Fibroblast of skin of right quadriceps (primary cell): ENCODE measurements at places on chromosomes 2 and 18.

DNA sequence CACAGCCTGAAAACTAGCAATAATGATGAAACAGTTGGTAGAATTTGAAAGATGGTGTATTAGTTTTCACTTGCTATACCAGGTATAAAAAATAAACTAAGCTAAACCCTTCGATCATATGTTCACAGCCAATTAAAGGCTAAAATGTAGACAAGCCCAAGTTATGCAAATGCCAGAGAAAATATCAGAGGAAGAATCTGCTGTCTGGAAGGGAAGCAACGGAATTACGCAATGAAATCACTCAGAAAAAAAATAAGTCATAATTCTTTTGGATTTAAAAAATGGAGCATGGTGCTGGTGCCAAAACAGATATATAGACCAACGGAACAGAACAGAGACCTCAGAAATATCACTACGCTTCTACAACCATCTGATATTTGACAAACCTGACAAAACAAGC, 108.3 kb downstream of the ARL4C start:
- peak; percentile 35 for DNase-seq

- DNase-seq: peak; percentile 4
Measured at GRCh38 chr2:228180181-228181097, 1.0 kb downstream of the SPHKAP start.

DNA sequence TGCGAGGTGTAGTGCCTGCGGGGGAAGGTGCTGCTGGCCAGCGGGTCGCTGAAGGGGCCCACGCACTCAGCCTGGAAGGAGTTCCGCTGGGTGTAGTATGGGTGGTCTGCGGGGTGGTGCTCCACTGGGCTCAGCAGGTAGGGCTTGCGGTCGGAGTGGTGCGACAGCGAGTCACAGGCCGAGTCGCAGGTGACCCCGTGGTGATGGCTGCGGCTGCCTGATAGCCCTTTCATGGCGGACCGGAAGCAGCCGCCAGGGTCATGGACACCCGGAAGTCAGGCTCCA, 429.8 kb downstream of the TGIF1 start:
- DNase-seq: no peak

DNA sequence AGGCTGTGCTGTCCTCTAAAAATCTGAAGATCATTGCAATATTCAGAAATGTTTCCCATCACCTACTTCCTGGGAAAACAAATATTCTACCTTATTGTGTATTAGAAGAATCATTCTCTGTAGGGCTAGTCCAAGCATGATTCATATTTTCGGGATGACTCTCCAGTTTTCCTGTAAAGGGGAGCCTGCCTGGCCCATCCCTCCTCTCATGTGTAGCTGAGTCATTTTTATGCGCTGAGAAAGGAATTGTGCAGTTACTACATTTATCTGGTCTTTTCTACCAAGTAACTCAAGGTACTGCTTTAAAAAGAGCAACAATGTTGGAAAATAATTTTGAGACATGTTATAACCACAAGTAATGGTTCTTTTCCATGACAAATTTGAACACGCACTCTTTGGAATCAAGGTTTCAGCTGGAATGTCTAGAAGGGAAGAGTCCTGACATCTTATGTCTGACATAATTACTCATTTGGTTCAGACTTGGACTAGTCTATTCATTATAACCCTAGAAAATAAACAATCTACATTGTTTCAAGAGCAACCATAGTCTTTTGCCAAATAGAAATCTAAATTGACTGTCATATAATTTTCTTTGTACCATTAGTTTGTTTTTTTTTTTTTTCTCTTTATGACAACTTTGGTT, 6.6 kb downstream of the DSG3 start:
- peak; percentile 59 for DNase-seq

DNA sequence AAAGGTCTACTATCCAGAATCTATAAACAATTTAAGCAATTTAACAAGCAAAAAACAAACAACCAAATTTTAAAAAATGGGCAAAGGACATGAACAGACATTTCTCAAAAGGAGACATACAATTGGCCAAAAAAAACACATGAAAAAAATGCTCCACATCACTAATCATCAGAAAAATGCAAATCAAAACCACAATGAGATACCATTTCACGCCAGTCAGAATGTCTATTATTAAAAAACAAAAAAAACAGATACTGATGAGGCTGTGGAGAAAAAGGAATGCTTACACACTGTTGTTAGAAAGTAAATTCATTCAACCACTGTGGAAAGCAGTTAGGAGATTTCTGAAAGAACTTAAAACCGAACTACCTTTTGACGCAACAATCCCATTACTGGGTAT, 66.4 kb upstream of the SESTD1 start:
- no peak for DNase-seq

DNA sequence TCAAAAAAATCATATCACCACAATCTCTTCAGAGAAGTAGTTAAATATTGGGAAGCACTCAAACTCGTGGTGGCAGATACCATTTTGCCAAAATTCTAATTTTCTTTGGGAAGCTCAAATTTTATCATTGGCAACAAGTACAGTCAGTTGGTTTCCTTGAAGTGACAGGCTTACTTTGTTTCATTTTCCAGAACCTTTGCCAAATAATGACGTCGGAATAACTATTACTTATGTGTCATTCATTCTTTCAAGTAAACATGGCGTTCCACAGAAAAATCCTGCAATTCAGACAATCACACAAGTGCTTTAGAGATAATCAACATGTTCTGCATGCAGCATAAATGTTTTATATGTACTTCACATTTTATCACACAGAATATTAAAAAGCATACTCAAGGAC, 5.4 kb downstream of the TTLL4 start:
- DNase-seq: no peak

- DNase-seq: no peak
Measured at GRCh38 chr18:64271246-64271645, 122.4 kb upstream of the LINC00305 start.

DNA sequence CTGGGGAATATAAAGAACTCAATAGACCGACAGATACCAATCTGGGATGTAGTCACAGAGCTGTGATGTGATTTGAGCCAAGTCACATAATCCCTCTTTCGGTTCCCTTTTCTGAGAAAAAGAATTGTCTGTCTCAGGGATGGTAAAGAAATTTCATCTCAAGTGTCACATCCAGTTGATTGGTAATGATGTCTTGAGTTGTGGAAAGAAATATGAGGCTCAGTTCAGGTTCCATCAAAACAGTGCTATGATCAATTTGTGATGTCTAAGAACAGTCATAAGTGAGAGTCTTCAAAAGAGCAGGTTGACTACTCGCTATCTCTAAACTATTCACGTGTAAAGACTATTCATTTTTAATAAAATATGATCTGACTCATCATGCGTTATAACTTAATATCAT, 223.3 kb downstream of the METTL4 start:
- DNase-seq: no peak

- DNase-seq: no peak
Measured at GRCh38 chr2:167187049-167187727, 298.9 kb downstream of the XIRP2 start.

GRCh38 chr2:70141902-70142589, 48.8 kb downstream of the C2orf42 start:
- peak; percentile 51 for DNase-seq

- DNase-seq: no peak
Measured at GRCh38 chr2:53252115-53252514, 515.5 kb upstream of the CHAC2 start.

GRCh38 chr2:181777734-181778133, 97.4 kb upstream of the NEUROD1 start:
- DNase-seq: no peak

GRCh38 chr2:79235135-79235534, 75.6 kb upstream of the REG3A start:
- no peak for DNase-seq

DNA sequence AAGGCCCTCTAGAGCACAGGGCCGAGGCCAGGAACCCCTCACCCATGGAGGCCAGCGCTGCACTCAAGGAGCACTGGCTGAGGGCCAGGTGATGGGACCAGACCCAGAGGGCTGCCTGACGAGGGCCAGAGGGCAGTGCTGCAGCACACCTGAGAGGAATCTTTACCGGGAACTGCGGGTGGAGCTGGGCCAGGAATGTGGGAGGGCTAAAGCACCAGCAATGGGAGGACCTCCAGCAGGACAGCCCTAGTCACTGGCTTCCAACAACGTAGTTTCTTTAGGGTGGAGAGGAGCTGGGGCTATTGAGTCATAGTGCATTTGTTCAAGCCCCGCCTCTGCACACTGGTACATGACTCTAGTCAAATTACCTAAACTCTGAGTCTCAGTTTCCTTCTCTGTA, 143.4 kb downstream of the TMEM17 start:
- no peak for DNase-seq

- DNase-seq: peak; percentile 82
Measured at GRCh38 chr2:12050396-12050795, 304.0 kb downstream of the LPIN1 start.

DNA sequence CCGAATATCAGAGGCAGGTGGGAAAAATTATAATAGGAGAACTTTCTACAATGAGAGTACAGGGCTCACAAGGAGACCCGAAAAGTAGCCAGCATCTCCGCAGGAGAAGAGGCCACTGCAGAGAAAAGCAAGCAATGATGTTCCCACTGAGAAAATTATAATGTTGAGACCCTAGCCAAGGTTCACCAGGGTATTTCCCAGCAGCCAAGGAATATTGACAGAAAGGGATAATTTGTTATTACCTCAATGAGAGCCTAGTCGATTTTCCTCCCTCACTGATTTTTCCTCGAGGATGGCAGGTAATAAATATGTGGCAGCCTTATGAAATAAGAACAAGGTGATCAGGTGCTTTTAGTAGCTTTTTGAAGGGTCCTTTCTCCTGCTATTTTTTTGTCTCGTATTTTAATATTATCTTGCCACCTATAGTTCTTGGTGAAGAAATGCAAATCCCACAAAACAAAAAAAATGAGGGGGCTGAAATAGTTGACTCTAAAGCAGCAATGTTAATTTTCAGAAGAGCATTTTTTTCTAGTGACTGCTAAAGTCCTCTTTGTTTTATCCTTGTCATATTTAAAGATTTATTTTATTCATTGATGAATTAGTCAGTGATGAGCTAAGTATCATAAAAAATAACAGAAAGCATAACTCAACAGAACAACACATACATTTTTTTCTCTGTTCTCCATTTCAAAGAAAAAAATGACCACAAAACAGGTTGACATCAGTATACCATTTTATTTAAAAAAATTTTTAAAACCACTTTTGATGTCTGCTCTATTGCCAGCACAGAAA, 215.4 kb downstream of the KCNE4 start:
- no peak for DNase-seq

DNA sequence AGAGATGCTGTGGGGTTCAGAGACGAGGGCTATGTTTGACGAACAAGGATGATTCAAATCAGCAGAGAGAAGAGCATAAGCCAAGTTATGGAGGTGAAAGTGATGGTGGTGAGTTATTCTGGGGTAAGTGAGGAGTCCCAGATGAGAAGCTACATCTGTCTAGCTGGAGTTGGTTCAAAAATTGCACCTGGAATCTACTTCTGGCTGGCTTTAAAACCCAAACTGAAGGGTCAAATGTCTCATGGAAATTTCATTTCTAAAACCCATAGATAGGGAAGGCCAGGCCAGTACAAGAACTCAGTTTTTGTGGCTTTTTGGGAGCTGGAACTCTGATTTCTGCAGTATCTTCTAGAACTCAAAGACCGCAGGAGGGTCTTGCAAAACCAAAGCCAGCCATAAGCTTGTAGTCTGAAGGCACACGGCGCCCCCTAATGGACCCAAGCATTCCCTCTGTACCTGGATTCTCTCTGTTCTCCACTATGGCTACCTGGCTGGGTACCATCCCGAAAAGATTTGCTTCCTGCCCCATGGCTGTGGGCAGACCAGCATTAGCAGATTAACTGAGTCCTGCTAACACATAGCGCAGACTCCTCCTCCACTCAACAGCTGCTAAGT, 229.1 kb upstream of the SLC14A2 start:
- DNase-seq: peak; percentile 44

- no peak for DNase-seq
Measured at GRCh38 chr2:216015722-216016464, 2.5 kb upstream of the MREG start.

DNA sequence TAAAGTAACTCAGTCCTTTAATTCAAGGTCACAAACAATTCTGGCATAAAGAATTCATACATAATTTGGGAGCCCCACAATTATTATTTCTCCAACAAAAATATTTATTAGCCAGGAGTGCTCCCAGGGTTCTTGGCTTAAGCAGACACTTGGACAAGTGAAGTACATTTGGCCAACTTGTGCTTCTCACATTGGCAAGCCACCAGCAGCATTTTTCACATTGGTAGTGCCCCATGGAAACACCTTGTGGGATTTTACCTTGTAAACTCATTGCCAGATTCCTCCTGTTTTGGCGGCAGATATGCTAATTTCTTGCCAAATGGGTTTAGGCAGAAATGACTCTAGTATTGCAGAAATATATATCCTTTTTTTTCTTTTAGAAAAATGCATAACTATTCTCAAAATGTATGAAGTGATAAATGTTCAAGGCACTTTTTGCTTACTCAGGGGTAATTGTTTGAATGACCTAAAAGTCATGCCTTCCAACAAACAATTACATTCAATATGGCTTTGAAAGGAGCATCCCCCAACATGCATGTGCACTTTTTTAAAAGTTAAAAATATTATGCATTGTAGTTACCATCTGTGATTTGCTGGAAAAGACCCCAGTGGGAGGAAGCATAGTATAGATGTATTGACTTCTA, 113.5 kb downstream of the CSRNP3 start:
- DNase-seq: no peak

- DNase-seq: no peak
Measured at GRCh38 chr18:39039813-39040212, 1474.2 kb upstream of the CELF4 start.

- no peak for DNase-seq
Measured at GRCh38 chr18:5103286-5103685, 93.8 kb downstream of the AKAIN1 start.

DNA sequence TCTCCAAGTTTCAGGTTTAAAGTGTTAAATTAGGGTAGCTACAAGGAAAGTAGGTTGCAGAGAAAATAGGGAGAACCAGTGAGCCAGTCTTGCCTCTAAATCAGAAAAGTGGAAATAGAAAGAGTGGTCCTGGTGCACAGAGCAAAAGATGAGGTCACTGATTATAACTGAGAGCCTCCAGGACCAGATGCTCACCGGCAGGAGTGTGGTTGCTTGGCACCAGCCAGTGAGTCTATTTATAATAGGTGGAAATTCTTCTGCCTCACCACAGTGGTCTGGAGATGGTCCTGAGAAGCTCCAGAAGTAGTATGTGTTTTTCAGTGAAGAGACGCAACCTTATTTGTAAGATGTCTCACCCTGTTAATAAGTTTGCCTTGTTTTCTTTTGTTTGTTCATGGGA, 373.9 kb upstream of the KCNJ3 start:
- DNase-seq: no peak

GRCh38 chr2:199692489-199692888, 158.5 kb downstream of the FTCDNL1 start:
- no peak for DNase-seq

GRCh38 chr2:195390686-195391321, 266.2 kb upstream of the SLC39A10 start:
- DNase-seq: no peak
